ENCODE measurements at places on chromosomes 7 and 10.

DNA sequence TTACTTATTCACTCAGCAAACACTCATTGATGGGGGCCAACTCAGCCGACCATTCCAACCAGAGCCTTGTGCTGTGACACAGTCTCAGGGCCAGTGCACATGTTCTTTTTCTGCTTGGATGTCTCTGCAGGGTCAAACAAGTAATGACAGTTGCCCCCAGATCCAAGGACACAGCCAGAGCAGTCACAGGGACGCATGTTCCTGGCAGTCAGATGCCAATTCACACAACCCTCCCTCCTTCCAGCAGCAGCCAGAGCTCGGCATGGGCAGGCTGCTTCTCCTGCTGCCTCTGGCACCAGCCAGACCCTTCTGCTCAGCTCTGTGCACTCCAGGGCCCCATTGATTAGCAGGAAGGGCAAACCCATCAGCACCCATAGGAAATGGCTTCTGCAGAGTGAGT lies 20.3 kb downstream of the DRGX start:
- DNase-seq: no peak

- no peak for DNase-seq
Measured at GRCh38 chr7:781936-782529, 50.2 kb upstream of the SUN1 start.

DNA sequence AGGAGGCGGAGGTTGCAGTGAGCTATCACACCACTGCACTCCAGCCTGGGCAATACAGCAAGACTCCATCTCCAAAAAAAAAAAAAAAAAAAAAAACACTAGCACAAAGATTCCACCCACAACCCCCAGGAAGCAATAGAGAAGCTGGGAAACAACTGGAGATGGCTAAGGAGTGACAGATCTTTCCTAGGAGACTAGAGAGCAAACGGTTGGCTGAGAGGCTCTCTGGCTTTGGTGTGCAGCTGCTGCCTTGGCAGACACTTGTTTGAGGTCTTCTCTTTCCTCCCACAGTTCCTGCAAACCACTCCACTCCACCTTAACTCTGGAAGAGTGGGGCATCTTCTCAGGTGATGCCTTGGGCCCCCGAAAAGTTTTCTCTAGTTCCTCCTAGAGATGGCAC lies 78.5 kb upstream of the LANCL2 start:
- DNase-seq: no peak

GRCh38 chr10:99346247-99346646 lies 17.1 kb downstream of the CNNM1 start:
- peak; percentile 93 for DNase-seq

DNA sequence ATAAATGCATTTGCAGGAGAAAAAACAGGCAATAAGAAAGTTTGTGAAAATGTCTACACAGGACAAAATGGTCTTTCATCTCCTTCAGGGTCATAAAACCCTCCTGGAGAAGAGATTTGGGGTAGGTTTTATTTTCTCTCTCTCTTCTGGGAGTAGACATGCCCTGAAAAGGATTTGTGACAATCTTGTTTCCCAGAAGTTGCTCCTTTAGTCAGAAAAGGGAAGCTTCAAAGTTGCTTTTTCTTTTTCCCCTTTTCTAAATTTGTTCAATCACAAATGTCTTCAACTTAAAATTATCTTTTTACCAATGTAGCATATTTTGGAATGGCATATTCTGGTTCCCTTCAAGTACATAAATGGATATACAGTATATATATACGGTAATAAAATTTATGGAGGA lies 9.4 kb upstream of the ANKRD22 start:
- DNase-seq: no peak

DNA sequence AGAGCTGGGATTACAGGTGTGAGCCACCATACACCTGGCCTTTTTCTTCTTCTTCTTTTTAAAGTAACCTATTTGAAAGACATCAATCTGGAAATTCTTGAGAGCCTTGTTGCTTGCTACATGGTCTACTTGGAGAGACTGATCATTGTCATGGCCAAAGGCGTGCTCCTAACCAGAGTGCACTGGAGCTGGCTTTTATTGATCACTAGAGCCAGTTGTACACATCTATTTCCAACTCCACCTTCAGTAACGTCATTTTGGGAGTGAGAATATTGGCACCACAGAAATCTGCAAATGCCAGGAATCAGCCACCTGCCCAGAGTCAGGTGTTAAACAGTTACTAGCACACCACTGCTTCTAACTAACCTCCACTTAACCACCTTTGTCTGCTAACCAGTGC lies 735.1 kb downstream of the TYW1 start:
- no peak for DNase-seq

DNA sequence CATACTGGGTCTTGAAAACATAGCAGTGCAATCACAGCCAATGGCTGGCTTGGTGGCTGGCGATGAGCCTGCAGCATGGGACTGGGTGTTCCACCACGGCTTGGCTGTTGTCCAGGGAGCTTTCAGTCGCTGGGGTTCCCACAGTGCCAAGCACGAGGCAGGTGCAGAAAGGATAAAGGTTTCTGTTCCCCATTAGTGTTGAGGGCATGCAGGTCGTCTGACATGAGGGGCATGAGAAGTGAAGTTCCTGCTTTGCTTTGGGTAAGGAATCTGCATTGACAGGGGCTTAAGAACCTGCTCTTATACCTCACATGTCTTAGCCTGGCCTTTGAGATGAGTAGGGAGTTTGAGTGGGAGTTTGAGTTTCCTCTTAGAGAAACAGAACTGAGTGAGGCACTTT lies 9.0 kb upstream of the CFTR start:
- DNase-seq: no peak

GRCh38 chr10:78420946-78421735 lies 387.5 kb downstream of the RPS24 start:
- no peak for DNase-seq

- no peak for DNase-seq
Measured at GRCh38 chr7:33196221-33196620, 66.9 kb downstream of the BBS9 start.

DNA sequence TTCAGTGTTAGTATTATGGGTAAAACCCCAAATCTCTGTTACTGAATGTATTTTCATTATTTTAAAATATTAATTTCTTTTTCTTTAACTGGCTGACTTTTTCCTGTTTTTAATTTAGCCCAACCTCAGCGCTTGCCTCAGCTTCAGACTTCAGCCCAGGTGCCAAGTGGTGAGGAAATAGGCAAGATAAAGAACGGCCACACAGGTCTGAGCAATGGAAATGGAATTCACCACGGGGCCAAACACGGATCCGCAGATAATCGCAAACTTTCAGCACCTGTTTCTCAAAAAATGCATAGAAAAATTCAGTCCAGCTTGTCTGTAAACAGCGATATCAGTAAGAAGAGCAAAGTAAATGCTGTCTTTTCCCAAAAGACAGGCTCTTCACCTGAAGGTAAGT lies 57.5 kb downstream of the MDFIC start:
- no peak for DNase-seq

DNA sequence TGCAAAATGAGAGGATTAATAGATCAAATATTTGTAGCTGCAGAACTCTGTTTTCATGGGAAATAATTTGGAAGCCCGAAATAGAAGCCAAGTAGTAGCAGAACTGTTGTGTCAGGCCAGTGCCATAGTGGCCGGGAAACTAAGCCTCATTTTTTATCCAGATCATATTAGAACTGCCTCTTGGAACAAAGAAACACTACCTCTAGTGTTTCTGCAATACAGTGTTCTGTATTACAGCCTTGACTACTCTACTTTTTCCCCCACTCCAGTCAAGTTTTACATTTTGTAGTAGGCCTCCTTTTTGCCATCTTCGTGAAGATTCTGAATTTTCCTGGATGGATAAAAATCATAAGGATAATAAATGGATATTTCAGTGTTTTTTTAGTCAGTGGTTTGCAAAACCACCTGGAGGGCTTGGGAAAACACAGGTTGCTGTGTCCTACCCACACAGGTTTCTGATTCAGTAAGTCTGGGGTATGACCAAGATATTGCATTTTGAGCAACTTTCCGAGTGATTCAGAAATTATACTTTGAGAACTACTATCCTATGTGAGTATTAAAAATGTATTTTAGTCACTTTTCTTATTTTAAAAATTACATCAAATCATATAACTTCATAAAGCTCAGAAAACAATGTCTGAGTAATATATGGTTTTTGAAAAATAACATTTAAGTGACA lies 326.2 kb upstream of the KAT6B start:
- DNase-seq: no peak

DNA sequence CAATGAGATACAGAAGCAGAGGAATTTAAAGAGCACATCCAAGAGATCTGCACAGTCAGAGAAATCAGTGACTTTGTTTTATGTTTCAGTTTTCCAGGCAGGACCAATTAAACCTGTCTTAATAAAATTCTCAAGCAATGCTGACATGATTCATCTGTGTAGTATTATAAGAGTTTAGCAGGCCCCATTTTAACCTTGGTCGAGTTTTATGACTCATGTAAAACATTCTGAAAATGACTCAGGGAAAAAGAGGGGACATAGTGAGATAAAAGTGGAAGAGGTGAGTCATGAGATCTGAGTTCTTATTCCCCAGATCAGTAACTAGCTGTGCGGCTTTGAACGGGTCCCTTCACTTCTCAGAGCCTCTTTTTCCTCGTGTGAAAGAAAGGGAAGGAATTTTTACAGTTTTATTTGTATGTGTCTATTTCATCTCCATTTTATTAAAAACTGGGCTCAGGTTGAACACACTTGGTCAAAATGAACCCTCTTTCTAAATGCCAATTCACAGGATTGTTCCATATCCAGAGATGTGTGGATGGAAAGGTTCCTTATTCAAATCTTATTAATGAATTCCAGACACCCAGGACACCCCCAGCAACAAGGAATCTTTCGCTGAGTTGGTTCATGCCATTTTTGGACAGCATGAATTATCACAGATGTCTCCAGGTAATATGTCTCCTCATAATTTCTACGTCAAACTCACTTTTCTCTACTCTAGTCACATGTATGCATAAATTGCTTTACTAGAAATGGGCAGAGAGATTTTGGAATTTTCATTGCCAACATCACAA lies 143.2 kb downstream of the JAZF1 start:
- peak; percentile 98 for DNase-seq

DNA sequence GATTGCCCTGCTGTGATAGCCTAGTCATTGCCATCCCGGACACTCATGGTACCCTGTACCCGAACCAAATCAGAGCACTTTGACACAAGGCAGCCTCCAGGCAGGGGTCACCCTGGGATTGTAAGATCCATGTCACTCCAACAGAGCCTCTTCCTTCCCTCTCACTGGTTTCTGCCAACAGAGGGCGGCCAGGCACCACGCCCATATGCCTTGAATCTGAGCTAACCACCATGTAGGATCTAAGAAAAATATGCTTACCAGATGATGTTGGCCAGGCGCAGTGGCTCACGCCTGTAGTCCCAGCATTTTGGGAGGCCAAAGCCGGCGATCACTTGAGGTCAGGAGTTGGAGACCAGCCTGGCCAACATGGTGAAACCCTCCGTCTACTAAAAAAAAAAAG lies 389.2 kb upstream of the KLF6 start:
- DNase-seq: peak; percentile 9

DNA sequence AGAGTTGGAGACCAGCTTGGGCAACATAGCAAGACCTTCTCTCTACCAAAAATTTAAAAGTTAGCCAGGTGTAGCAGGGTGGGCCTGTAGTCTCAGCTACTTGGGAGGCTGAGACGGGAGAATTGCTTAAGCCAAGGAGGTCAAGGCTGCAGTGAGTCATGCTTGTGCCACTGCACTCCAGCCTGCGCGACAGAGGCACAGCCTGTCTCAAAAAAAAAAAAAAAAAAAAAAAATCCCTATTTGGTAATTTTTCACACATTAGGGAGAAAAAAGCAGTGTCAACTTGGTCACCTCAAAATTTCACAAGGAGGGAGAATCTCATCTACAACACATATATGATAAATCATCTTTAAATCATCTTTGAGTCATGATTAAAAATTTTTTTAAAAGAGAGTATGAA lies 6.4 kb upstream of the ZNF398 start:
- DNase-seq: peak; percentile 34

- DNase-seq: no peak
Measured at GRCh38 chr7:16813232-16813616, 8.4 kb upstream of the AGR2 start.

- peak; percentile 47 for DNase-seq
Measured at GRCh38 chr7:124667312-124668153, 98.1 kb downstream of the GPR37 start.

- peak; percentile 70 for DNase-seq
Measured at GRCh38 chr10:100743626-100744135, 1.7 kb upstream of the PAX2 start.

DNA sequence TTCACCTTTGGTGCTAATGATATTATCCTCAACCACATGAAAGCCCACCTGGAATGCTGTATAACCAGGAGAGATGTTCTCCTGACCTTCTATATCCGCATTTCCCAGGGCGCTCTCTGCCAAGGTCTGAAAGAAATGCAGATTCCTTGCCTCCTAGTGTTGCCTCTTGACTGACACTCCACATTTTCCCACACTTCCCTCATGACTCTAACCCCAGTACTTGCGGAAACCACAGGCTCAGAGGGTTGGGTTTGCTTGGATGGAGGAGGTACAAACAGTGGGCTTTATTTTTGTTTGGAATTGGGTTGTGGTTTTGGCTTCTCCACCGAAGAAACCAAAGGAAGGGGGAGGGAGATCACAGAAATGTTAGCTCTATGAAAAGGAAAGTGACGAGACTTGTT lies 222.9 kb upstream of the CELF2 start:
- peak; percentile 84 for DNase-seq

DNA sequence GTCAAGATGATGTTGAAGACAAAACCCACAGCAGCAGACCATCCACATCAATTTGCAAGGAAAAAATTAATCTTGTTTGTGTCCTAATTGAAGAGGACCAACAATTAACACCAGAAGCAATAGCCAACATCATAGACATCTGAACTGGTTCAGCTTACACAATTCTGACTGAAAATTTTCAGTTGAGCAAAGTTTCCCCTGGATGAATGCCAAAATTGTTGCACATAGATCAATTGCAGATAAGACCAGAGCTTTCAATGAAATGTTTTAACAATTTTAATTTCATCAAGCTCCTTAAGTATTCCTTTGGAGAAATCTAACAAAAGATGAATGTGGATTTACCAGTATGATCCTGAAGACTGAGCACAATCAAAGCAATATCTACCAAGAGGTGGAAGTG lies 168.6 kb downstream of the CTNNA3 start:
- no peak for DNase-seq

GRCh38 chr10:86252079-86252478 lies 114.5 kb downstream of the GRID1 start:
- DNase-seq: no peak

- no peak for DNase-seq
Measured at GRCh38 chr10:13847201-13847631, 260.5 kb downstream of the PRPF18 start.

GRCh38 chr7:43824963-43825362 lies 44.4 kb downstream of the MRPS24 start:
- no peak for DNase-seq
